EH (cell line): ENCODE measurements at places on chromosomes 4 and X.

GRCh38 chrX:139692506-139692849 lies 15.5 kb downstream of the MCF2 start:
- no peak for DNase-seq

- DNase-seq = no peak
Measured at GRCh38 chr4:69894186-69894585, 34.2 kb upstream of the SULT1E1 start.

DNA sequence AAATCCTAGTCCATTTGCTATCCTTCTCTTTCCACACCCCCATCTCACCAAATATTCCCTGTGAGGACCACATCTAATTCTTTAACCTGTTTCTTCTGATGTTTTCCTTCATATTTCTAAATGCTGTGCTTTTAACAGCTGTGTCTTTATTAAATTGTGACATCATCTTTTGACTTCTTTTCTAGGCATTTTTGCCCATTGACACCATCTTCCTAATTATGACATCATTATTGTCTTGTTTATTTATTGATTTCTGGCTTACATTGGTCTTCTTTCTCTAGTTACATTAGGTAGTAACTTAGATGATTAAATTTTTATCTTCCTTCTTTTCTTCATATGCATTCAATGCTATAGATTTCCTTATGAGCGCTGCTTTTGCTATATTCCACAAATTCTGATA lies 175.8 kb upstream of the PDE5A start:
- no peak for DNase-seq

- DNase-seq = no peak
Measured at GRCh38 chr4:124863040-124863545, 150.6 kb upstream of the ANKRD50 start.

DNA sequence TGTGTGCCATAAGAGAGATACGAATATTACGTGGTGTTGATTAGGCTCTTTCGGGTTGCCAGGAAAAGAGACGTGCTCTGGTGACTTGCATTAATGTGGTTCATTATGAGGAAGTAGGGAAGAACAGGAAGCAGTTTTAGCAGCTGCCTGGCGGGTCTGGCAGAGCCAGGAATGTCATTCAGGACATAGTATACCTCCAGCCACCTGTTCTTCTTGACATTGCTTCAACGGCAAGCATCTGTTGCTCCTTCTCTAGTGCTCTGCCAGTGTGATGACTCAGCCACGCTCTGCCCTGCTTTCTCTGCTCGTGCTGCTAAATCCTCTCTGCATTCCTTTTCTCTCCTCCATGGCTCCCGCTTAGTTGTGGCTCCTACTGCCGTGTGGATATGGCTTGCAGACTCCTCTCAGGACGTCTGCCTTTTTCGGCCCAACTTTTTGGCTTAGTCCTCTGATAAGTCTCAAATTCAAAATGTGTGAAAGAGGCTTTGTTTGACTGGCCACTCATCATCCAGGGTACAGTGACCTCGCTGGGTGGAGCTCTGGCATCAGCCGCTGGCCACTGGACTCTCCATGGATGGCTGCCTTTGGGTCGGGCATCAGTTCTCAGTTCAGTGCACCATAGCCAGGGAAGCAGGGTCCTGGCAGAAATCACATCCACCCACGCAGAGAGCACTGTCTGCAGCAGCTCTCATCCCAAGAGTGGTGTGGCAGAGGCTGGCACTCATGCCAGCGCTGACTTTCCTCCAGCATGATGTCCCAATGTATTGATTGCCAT lies 89.3 kb upstream of the KLF3 start:
- DNase-seq = no peak

DNA sequence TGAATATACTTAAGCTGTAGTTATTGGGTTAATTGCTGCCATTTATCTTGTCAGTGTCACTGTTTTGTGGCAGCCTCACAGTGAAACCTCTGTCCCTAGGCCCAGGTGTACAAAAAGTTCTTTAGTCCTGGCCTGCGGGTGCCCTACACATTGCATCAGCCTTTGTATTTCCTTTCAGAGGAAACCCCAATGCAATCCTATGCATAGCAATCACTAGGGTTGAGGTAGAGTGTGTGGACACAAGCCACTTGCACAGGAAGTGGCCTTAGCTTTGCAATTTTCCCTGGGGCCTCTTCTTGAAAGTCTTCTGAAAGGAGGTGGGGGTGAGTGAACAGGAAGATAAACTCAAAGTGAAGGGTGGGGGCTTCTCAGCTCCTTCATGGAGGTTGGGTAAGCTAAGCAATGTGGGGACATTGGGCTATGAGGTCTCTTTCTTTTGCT lies 27.8 kb downstream of the VSIG4 start:
- no peak for DNase-seq

GRCh38 chr4:99625369-99625768 lies 32.3 kb downstream of the C4orf54 start:
- DNase-seq = no peak

DNA sequence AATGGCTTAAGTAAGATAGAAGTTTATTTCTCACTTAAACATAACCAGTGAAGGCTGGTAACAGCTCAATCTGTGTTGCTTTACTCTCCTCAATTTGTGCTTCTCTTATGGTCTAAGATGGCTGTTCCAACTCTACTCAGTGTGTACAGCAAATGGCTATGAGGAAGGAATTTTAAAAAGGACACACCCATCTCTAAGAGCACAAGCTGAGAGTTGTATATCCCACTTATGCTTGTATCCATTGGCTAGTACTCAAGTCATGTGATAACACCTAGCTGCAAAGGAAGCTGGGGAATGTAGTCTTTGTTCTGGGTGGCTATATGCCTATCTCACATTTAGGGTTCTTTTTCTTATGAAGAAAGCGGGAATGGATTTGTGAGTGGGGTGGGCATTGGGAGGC lies 63.3 kb downstream of the GPAT3 start:
- peak; percentile 63 for DNase-seq
